NCI-H2081 (cell line): ENCODE measurements at places on chromosomes 6 and 20.

GRCh38 chr6:46781478-46782378, 11.5 kb upstream of the MEP1A start:
- DNase-seq: peak; percentile 72

DNA sequence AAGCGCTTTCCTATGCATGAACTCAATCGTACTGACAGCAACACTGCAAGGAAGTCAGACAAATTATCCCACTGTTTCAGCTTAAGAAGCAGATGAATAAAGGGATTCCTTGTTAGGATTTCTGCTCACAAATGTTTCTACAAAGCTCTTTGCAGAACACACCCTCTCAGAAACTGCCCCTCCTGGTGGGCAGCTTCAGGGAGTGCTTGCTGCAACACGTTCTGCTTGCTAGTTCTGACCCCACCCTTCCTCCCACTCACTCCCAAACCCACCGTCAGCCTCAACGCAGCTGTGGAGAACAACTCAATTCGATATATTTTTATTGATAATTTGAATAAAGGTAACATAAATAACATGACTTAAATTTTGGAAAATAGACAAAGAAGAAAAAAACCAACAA, 250.8 kb upstream of the PRDM1 start:
- DNase-seq: no peak

GRCh38 chr6:130189531-130190397, 33.0 kb downstream of the SAMD3 start:
- DNase-seq: no peak

GRCh38 chr6:130749402-130749801, 77.8 kb upstream of the SMLR1 start:
- DNase-seq: no peak

GRCh38 chr20:38377039-38377685, 30.9 kb downstream of the LBP start:
- DNase-seq: no peak

DNA sequence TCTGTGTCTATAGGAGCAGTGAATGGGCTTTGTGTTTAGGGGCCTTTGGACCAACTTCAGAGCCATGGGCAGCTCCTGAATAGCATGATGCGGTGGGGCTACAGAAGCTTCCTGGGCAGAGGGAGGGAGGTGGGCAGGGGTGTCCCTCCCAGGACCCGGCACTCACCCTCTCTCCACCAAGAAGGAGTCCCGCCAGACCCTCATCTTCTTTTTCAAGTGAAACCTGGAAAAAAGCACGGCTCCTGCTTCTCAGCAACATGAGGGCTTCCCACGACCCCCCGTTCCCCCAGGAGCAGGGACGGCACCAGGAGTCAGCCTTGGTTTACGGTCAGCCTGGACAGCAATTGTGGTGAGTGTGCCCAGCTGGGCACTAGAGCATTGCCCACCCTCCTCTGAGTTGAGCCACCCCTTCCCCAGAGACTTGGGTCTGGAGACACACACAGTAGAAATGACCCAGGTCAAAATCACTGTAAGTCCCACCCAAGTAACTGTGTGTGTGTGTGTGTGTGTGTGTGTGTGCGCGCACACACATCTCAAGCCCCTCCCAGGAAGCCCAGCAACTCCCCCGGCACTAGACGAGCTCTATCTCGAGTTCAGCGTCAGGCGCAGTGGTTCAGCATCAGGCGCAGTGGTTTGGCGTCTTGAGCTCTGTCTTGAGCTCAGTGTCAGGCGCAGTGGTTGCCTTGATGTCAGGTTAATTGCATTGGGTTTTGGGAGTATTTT, 108.2 kb downstream of the SULF2 start:
- no peak for DNase-seq

DNA sequence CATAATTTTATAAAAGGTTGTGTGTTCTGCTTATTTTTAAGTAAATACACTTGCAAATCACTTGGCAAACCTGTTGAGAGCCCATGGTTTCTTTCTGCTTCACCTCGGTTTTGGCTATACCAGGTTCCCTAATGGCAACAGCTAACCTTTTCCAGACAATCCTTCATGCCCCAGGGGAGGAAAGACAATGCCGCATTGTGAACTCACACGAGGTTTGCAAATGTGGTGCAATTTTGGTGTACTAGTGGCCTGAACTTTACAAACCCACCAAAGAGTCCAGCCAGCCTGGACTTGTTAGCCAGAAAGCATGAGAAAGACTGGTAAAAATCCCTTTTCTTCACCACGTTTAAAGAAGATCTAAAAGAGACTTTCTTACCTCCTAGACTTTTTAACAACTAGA, 84.8 kb upstream of the SOX4 start:
- no peak for DNase-seq

DNA sequence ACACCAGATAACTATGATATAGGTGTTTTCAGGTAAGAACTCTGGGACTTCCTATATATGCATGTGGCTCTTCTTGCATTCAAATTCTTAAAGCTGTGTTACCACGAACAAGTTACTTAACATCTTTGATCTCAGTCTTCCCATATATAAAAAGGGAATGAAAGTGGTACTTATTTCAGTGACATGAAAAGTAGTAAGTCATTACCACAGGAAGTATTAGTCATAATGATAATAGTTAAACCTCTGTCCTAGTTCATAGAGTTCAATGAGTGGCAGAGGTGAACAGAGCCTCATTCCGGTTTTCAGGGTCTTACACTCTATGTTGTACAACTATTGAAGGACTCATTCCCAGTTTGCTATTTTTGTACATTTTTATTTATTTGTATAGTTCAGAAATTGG, 237.0 kb downstream of the NKAIN2 start:
- DNase-seq: no peak

DNA sequence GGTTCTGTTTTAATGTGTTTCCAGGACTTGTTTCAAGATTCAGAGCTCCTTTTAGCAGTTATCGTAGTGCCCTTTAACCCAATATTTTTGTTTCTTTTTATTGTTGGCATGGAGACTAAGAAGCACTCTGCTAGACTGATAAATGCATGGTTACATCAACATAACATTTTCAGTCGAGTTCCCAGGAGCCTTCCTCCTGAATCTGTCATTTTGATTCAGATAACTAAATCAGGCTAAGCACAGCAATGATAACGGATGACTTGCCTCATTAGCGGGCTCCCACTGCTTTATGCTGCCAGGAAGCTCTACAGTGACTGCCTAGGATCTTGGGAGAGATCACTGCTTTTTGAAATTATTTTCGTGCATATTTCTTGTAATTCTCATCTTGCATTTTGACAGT, 772.8 kb upstream of the GJE1 start:
- DNase-seq: no peak

GRCh38 chr6:5674721-5675120, 332.0 kb downstream of the NRN1 start:
- DNase-seq: no peak

DNA sequence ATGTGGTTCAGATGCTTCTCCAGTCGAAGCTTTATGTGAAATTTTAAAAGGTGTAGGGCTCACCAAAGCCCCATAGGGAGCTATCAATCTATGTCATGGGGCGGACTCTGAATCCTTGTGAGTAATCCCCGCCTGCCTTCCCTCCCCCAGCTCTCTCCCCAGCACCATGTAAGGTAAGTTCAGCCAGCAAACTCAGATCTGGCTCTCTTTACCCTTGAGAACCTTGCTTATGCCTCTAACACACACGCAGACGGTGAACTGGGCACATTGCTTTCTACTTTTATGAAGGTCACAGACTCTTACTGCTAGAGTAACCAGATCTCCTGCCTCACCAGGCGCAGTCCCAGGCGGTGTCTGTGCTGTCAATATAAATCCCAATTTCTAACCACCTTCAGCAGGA, 82.6 kb upstream of the CNKSR3 start:
- DNase-seq: peak; percentile 46

DNA sequence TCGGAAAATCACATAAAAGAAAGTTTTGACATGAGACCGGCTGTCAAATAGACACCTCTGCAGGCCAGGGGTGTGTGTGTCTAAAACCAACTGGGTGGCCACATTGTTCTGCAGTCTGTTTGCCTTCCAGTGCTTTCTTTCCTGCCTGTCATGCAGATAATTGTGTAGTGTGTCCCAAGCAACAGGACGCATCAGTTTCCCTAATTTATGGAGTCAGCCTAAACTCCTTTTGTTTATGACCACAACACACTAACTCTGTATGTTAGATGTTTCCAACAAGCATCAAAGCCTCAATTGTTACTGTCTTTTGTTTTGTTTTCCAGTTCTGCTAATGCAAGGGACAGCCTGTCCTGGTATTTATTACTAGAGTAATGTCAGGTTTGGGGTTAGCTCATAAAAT, 205.7 kb downstream of the ATXN1 start:
- no peak for DNase-seq

DNA sequence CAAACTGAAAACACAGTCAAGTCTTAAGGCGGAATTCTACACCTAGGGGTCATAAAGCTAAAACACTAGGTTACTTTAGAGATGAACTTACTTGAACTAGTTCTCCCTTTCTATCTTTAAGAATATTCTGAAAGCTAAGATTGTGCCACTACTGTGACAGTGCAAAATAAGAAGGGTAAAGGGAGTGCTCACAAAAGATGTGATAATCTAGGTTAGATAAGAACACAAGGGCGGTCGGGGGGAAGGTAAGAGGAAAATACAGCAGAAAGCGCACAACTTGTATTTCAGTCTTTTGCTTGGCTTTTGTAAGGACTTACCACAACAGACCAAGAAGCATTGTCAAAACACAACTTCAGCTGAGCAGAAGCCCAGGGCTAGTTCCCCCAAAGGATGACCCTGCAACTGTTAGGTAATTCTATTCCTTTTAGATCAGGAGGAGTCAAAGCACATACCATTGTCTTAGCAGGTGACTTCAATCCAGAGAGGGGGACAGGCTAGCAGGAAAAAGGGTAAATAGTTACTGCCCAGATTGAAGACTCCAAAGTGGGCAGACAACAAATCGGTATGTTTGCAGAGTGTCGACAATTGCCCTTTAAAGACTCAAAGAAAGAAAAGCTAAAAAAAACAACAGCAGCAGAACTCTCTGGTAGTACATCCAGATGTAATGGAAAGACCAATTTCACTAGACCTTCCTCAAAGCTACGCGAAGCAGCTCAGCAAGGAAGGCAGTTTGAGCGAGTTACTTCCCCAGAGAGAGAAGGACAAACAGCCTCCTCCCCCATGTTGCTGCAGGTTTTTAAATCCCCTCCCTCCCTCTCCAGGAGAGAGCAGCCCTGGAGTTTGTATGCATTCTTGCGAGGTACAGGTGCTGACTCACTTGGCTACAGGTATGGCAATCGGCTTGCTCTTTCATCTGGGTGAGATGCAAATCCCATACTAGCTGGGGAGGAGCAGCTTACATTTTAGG, 59.0 kb downstream of the RIPOR2 start:
- DNase-seq: no peak

DNA sequence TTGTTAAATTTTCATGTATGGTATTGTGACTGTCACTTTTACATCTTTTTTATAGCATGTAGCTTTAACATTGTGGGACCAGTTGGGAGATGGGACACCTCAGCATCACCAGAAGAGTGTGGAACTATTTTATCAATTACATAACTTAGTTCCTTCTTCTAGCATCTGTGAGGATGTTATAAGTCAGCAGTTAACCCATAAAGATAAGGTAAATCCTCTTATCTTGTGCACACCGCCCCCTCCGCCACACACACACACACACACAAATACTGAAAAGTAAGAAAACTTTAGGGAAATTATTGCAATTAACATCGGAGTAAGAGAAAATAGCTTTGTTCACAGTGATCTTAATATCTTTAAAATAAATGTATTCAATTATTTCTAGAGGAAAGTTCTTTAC, 60.9 kb downstream of the PGM3 start:
- no peak for DNase-seq

DNA sequence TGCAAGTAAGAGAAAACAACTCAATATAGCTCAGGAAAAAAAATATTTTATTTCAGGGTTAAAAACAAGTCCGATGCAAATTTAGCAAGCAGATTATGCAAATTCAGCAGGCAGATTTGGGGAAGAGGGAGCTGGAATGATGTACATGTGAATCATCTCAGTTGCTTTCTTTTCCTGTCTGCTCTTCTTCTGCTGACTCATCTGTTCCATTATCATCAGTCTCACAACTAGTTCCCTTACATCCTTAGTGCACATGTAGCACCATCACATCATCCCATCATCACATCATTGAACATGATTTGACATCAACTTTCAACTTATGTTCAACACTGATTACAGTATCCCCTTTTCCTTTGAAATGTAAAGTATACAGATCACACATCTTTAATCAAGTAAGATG, 11.5 kb upstream of the DEFB113 start:
- no peak for DNase-seq

GRCh38 chr6:169933839-169934698, 182.6 kb downstream of the ERMARD start:
- no peak for DNase-seq
